ENCODE measurements at places on chromosomes 12 and 14.
A peak's percentile ranks its signal among the peaks of the same experiment; 100 is the strongest.

DNA sequence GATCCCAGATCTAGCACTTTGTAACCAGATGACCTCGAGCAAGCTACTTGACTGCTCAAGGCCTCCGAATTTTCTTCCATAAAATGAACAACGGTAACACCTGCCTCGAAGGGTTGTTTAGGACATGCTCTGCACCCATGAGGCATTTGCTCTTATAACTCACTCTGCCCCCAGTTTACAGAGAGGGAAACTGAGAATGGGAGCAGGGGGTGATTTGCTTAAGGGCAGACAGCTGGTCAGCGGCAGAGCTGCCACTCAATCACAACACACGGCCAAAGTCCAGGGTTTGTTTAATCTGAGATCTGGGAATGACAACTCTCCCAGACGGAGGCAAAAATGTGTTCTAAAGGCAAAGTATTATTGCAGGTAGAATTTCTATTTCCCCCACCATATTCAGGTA is 156.3 kb downstream of the RIMBP2 start:
- DNase-seq, result no peak

DNA sequence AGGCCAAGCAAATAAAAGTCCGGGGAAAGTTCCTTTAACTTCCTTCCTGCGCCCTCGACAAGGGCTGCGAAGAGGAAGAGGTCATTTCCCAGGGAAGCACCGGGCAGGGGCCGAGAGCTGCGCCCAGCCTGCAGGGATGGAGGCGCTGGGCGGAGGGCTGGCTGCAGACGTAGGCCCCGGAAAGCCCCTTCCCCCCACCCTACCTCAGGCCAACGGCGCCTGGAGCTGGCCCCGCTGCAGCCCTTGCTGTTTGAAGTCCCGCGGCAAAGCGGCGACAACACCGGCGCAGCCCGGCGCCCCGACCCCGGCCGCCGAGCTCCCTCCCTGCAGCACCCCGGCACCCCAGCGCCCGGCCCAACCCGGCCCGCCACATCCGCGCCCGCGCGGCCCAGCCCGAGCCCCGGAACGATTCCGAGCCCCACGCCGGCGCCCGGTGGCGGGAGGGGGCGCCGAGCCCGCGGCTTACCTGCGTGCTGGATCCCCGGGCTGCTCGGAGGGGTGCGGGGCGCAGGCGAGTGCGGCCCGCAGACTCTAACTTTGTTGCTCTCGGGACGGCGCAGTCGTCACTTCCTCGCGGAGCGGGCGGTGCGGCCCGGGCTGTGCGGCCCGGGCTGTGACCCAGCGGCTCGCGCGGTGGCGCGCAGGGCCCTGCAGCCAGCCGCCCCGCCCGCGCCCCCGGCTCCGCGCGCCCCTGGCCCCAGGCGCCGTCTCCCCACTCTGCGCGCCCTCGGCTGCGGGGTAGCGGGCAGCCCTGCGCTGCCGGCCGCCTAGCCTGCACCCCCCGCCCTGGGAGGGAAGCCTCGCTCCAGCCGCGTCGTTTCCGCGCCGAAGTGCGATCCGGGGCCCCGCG is 64.8 kb upstream of the PTGR2 start:
- no peak for DNase-seq

GRCh38 chr14:67933266-67933665 is 113.7 kb downstream of the RAD51B start:
- DNase-seq, result no peak

- no peak for DNase-seq
These were observed 31.5 kb downstream of the HEATR5A start for GRCh38 chr14:31388687-31389413.

- no peak for DNase-seq
These were observed 248.5 kb upstream of the FBXO33 start for GRCh38 chr14:39680777-39681176.

- no peak for DNase-seq
These were observed 6.1 kb downstream of the RSRC2 start for GRCh38 chr12:122520676-122521075.

- DNase-seq, result no peak
These were observed 53.8 kb downstream of the MIS18BP1 start for GRCh38 chr14:45199230-45199629.

- peak; percentile 37 for DNase-seq
These were observed 29.3 kb downstream of the SLC7A8 start for GRCh38 chr14:23153851-23154796.

- DNase-seq, result no peak
These were observed 41.3 kb downstream of the VDR start for GRCh38 chr12:47863467-47863866.

DNA sequence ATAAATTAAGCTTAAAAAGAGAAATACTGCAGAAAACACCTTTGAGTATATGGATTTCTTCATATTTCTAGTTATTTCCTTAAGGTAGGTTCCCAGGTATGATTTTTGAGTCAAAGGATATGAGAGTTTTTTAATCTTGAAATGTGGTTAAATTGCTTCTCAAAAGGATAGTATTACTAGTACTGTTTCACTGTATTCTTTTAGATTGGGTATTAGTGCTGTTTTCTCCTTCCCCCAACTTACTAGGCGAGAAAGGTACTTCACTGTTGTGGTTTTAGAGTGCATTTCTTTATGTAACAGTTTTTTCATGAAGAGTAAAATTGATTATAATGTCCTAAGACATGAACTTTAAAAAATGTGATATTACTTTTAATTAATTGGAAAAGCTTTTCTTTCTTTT is 13.5 kb downstream of the FRS2 start:
- DNase-seq, result no peak

GRCh38 chr12:80443974-80444666 is at the start of gene PTPRQ:
TSS of gene PTPRQ (plus strand) at chr12:80444235. CDS start at chr12:80444346, 111 bp downstream.
- DNase-seq, result no peak

DNA sequence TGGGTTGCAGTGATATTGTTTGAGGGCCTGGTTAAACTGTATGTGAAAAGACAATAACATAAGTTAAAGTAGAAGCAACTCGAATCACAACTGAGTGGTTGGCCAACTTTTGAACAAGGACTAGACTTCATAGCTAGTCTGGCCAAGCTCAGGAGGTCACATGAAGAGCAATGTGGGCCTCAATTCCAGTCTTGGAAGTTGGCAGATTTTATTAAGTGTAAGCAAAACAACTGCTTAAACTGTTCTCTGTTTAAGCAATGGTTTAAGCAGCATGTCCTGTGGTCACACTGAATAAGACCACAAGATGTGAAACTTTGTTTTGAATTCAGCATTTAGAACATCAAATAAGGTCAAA is 100.4 kb downstream of the TMTC3 start:
- no peak for DNase-seq

- no peak for DNase-seq
These were observed 9.1 kb downstream of the C12orf76 start for GRCh38 chr12:110039085-110039807.

DNA sequence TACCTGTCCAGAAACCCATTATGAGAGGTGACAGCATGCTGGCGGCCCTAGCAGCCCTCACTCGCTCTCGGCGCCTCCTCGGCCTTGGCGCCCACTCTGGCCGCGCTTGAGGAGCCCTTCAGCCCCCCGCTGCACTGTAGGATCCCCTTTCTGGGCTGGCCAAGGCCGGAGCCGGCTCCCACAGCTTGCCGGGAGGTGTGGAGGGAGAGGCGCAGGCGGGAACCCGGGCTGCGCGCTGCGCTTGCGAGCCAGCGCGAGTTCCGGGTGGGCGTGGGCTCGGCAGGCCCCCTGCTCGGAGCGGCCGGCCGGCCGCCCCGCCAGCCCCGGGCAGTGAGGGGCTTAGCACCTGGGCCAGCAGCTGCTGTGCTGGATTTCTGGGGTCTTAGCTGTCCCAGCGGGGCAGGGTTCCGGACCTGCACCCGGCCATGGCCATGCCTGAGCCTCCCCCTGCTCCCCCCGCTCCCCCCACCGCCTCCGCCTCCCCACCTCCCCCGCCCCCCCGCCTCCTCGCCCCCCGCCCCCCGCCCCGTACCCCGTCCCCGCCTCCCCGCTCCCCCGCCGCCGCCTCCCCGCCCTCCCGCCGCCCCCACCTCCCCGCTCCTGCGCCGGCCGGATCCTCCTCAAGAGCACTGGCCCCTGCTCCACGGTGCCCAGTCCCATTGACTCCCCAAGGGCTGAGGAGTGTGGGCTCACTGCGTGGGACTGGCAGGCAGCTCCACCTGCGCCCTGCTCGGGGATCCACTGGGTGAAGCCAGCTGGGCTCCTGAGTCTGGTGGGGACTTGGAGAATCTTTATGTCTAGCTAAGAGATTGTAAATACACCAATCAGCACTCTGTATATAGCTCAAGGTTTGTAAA is 163.1 kb downstream of the KLHL28 start:
- DNase-seq, result no peak

DNA sequence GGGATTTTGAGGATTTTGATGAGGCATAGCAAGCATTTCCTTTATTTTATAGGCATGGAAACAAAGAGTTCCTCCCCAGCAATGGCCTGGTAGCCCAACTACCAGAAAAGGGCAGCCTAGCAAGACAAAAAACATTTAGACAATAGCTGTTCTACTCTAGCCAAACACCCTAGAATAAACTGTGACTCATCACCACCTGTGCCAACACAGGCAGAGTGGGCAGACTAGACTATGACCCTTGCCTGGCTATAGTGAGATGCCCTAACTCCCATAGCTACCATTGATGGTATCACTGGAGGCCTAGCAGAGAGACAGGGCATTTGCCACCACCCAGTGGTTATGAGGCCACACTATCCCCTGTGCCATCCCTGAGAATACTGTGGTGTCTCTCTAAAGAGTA is 15.5 kb upstream of the CCER1 start:
- no peak for DNase-seq
